ENCODE measurements at places on chromosomes 3 and 15.
A peak's percentile ranks its signal among the peaks of the same experiment; 100 is the strongest.

DNA sequence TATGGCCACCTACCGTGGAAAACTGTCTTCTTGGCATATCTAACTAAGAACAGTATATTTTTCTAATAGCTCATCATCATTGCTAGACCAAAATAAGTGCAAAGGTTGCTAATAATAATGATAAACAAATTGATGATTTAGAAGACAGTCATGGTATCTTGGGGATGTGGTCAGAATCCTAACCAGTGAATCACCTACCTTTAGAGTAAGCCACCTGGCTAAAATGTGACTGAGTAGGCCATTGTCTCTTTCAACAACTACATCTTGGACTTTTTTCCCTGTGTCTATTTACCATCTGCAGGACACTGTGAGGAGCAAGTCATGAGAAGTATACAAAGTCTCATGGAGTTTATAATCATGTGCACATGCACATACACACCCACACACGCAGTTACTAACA, 273.5 kb upstream of the SEMA6D start:
- DNase-seq: no peak

DNA sequence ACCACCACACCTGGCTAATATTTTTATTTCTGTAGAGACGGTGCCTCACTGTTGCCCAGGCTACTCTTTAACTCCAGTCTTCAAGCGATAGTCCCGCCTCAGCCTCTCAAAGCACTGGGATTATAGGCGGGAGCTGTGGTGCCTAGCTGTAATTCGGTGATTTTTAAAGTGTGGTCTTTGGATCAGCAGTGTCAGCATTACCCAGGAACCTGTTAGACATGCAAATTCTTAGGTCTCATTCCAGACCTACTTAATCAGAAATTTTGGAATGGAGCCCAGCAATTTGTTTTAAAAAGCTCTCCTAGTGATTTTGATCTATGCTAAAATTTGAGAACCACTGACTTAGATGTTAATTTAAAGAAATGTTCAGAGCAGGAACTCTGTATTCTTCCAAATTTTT, 51.9 kb downstream of the GOLM2 start:
- DNase-seq: peak; percentile 90

GRCh38 chr15:42876224-42876623, 44.4 kb downstream of the TTBK2 start:
- DNase-seq: no peak

- DNase-seq: no peak
Observed at GRCh38 chr15:52529341-52529924, 753 bp upstream of the MYO5A start.

- DNase-seq: no peak
Observed at GRCh38 chr3:87236093-87236492, 9.0 kb downstream of the CHMP2B start.

- no peak for DNase-seq
Observed at GRCh38 chr15:66095871-66096687, 157.5 kb downstream of the MEGF11 start.

DNA sequence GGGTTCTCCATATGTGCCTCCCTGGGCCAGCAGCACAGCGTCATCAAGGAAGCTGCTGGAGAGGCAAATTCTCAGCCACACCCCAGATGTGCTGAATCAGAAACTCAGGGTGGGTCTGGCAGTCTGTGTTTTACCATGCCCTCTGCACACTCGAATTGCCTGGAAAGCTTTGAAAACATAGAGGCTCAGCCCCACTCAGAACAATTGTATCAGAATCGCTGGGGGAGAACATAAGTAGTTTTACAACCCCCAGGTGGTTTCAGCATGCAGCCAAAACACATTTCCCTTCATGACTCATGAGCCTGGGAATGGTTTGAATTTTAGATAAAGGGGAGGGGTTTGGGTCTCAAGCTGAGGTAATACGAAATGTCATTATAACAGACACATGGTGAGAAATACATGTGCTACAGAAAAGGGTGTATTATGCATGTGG, 9.6 kb downstream of the TGM4 start:
- DNase-seq: peak; percentile 96

DNA sequence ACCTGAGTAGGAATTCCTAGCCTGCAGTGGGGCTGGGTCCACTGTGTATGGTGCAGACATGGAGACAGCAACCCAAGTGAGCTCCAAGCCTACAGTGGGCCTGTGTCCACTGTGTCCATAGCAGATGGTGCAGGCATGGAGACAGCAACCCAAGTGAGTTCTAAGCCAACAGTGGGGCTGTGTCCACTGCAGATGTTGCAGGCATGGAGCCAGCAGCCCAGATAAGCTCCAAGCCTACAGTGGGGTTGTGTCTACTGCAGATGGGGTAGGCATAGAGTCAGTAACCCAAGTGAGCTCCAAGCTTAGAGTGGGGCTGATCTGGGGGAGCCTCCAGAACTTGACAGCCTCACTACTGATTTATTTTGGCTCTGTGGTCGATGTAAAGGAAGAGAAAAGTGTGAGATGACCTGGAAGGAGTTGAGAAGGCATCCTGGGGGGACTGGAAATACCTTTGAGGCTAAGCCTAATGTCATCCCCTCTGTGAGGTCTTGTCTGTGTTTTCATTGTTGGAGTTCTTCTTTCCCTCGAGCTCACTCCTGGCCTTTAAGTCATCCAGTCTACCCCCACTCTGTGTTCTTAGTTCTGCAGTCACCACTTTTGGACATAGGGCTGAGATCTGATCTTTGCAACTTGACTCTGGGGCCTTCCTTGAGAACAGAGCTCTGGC, 22.4 kb upstream of the IL16 start:
- no peak for DNase-seq

DNA sequence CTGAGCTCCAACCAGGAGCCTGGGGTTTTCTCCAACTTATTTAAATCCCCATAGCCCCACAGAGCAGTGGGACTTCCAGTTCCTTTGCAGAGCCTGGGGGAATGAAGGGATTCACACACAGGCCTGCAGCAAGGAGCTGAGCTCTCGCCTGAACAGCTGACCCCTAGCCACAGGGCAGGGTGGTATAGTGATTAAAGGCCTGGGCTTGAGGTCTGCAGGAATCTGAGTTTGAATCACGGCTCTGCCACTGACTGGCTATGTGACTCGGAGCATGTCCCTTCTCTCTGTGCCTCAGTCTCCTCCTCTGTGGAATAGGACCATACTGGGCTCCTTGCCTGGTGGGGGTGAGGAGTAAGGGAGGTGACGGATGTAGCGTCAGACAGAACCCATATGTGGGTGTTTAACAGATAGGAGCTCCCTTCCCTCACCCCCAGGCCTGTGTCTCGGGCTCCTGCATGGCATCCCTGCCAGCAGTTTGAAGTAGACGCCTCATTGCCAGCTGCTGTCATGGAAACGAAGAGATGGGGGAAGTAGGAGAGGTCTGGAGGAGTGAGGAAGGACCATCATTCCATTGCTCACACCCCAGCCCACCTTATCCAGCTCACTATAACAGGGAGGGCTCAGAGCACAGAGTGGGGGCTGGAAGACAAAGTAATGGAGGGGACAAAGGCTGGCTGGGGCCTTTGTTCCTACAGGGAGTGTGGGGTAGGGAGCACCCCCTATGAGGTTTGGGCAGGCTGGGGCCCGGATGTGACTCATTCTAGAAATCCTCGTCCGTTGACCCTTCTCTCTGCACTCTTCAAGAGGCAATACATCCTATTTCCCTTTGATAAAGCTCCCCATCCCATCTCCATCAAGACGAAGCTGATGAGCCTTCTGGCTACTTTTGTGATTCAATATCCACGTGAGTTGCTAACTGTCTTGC, 14.8 kb downstream of the HRH1 start:
- peak; percentile 42 for DNase-seq

GRCh38 chr3:194312186-194312742, 38.9 kb downstream of the CPN2 start:
- no peak for DNase-seq

DNA sequence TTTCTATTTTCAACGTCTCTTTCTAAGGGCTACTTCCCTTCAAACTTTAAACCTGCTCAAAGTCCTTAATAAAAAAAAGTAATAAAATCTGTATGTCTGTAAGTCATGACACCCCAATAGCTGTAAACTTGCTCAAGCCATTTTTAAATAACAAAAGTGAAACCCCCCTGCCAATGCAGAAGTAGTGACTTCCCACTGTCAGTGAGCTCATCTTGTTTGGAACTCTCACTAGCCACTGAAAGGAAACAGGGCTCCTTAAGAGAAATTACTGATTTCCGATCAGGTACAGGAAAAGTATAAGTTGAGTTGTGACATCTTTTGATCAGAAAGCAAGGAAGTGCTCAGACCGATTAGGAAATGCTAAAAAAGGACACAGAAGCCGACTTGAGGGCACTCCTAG, 27.6 kb upstream of the GPR171 start:
- no peak for DNase-seq

DNA sequence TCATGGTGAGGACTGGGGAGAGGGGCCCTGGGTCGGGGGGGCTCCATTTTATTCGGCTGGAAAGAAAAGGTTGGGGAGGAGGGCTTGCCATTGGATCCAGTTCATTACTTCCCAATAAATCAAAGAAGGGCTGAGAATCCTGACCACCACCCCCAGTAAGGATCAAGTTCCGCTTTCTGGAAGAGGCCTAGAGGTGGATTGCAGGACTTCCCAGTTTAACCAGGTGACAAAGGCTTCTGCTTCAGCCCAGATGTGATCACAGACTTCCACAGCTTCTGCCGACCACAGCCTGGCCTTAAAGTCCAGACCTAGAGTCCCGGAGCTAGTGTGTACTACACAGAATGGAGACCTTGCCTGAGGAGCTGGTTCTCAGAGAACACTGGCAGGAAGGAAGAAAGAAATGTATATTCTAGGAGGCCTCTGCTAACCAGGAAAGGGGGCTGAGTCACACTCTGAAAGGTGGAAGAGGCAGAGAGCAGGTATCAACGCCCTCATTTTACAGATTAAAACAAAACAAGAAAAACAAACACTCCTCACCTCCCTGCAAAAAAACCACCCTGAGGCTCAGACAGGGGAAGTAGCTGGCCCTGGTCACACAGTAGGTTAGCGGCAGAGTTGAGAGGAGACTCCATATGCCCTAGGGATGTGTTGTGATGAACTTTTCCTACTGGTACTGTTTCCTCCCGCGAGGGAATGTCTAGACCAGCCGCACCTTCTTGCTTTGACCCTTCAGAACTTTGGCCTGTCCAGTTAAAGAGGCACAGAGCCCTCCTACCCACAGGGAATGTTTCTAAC, 1.1 kb upstream of the CEMIP start:
- DNase-seq: no peak

DNA sequence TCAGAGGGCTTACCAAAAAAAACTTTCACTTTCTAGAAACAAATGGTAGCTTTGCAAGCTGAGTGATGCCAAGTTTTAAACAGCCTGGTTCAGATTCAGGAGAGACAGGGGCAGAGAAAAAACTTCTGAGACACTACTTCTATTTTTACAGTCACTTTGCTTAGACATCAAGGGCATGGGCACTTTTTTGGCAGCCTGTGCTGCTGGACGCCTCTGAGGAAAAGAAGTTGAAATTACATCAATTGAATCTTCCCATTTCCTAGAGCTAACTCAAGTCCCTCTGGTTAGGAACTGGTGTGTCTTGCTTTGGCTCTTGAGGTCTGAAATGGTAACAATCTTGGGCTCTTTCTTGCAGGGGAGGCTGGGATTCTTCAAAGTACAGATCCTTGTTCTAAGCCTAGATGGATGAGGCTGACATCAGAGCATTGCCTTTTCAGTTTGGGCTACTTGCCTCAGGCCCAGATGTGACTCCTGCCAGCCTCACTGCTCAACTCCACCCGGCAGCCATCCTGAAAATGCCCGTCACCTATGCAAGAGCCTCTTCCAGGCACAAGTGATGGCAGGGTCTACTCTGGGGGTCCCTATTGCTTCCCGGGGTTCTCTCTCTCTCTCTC, 357.5 kb downstream of the FOXP1 start:
- DNase-seq: peak; percentile 9

GRCh38 chr3:45940781-45941365, 2.4 kb upstream of the CXCR6 start:
- DNase-seq: no peak

- no peak for DNase-seq
Observed at GRCh38 chr3:134628884-134629283, 21.9 kb downstream of the KY start.

DNA sequence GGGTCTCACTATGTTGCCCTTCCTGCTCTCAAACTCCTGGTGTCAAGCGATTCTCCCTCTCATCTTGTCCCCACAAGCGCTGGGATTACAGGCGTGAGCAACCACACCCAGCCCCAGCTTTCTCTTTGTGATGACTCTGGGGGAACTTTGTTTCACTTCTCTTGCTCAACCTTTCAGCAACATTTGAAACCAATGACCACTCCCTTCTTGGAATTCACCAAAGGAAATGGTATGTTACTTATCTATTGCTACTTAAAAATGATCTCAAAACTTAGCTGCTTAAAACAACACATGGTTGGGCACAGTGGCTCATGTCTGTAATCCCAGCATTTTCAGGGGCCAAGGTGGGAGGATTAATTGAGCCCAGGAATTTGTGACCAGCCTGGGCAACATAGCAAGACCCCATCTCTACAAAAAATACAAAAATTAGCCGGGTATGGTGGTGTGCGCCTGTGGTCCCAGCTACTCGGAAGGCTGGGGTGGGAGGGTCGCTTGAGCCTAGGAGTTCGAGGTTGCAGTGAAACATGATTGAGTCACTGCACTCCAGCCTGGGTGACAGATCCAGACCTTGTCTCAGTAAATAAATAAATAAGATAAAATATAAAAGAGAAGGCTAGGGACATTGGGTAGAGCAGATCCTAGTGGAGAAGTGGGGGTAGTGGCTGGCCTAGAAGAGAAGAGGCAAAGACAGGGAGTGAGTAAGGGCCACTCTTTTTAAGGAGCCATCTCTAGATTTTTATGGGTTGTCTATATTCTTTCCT, 10.3 kb upstream of the COPG1 start:
- peak; percentile 76 for DNase-seq

DNA sequence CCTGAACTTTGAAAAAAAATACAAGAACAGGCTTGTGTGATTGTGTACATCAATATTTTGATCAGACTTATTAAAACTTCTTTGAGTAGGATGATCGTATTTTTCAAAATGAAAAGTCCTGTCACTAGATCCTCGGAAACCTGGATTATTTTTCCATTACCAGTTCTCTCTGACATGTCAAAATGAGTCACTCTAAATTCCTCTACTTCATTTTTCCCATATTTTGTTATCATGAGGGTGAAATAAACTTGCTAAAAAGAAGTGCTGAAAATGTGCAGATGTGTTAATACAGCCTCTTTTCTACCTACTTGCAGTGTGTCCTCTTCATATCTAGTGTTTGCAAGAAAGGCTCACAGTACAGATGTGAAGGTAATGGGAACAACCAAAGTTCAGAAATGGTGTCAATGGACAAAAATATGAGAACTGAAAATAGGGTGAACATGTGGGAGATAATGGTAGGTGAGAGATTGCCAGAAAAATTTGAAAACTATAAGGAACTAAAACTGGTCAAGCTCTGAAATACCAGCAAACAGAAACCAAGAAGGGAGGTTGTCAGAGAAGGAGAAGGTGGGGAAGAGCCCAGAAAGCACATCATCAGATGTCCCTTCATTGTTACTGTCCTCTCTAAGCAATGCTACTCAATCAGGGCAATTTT, 108.2 kb downstream of the EOMES start:
- DNase-seq: peak; percentile 61

GRCh38 chr3:56254835-56255234, 213.4 kb downstream of the ERC2 start:
- peak; percentile 9 for DNase-seq

Measured in iris pigment epithelial cell (primary cell).